ENCODE measurements at places on chromosomes 4 and X. TPM values are rescaled to one million over a fixed set of nuclear protein-coding genes. Genes with fewer than 3 reads are reported as not detected.

- no peak for DNase-seq
These were observed 225.8 kb upstream of the SFRP2 start for GRCh38 chr4:154014407-154015321.

DNA sequence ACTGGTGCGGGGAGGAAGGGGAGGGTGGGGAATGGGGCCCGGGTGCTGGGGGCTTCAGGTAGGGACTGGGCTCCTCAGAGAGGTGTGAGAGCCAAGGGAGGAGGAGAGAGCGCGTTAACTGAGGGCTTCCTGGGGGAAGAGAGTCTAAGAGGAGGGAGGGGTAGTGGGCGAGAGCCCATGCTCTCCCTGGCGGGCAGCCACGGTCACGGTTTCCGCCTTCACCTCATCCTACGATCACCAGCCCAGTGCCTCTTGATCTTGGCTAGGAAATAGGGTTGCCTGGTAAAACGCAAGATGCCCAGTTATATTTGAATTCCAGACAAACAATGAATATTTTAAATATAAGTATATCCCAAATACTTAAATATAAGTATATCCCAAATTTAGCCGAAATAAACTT is 60.8 kb upstream of the GRPEL1 start:
- DNase-seq = no peak

- no peak for DNase-seq
These were observed 22.3 kb downstream of the HTRA3 start for GRCh38 chr4:8291701-8292477.

DNA sequence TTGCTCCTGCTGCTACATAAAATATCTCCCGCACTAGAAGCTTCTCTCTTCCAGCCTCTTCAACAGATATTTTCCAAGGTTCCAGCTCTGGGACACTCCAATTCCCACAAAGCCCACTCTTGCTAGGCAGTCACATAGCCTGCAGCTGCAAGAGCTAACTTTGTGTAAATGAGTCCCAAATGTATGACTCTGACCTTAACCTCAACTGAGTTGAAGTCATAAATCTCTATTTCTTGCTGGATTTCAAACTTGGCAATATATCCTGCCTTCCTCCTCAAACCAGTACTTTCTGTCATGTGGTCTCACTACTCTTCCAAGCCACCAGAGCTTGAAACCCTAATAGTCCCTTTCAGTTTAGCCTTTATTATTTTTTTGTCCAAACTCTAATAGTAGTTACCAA is 315.4 kb upstream of the GRIA3 start:
- DNase-seq = no peak

RNF150 gene
- total RNA-seq = 0.44 TPM

DNA sequence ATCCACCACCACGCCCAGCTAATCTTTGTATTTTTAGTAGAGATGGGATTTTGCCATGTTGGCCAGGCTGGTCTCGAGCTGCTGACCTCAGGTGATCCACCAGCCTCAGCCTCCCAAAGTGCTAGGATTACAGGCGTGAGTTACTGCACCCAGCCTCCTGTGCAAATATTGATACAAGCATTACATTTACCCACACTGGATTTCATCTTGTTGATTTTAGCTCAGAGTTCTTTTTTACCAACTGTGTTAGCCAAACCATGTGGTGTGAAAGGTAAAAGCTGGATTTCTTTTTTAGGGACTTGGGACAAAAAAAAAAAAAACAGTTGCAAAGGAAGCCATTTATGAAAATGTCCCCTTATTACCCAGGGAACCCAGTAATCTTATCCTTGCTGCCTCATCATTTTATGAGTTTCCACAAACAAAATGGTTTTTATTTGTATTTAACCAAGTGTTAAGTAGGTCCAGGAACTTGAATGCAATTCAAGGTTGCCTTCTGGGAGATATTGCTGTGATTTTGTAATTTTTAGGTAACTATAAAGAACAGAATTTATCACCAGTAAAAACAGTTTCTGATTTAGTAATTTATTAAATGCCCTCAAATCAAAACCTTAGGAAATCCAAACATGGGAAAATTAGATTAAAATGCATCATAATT is 202.5 kb downstream of the PALLD start:
- no peak for DNase-seq

TEX13D gene
- total RNA-seq = not detected

PAGE3 gene
- not detected for total RNA-seq

- no peak for DNase-seq
These were observed 253.4 kb downstream of the MAPK10 start for GRCh38 chr4:86106475-86106874.

- no peak for DNase-seq
These were observed 90.8 kb downstream of the AASDH start for GRCh38 chr4:56296526-56296925.
